ENCODE measurements at places on chromosomes 3 and 15.
A peak's percentile ranks its signal among the peaks of the same experiment; 100 is the strongest.

- DNase-seq, result peak; percentile 81
Measured at GRCh38 chr3:159796744-159797143, 191.9 kb upstream of the IL12A start.

GRCh38 chr3:70179111-70179510, 133.3 kb downstream of the MDFIC2 start:
- DNase-seq, result no peak

DNA sequence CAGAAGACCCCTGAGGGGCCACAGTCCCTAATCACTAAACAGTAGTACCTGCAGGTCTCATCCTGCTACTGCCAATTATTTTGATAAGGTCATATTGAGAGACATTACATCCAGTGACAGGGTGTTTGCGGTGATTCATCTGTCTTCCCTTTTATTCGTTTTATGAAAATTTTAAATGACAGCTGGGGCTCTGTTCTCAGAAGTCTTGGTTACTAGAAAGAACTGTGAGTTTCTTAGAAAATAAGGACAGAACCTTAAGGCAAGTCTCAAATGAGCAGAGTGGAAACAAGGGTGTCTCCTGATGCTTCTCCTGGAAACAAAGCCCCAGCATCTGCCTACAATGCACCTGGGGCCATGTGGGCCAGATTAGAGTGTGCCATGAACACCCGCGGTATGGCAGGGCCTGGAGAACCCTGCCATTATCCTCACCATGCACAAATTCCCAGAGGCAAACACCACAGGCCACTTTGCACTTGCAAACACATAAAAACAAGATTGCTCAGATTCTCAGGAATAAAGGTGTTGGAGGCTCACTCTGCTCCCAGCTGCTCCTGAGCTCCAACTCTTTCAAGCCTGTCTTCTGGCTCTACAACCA, 66.3 kb upstream of the IQSEC1 start:
- no peak for DNase-seq

- peak; percentile 51 for DNase-seq
Measured at GRCh38 chr3:125398952-125399351, 23.8 kb upstream of the ZNF148 start.

- no peak for DNase-seq
Measured at GRCh38 chr3:62538691-62539356, 165.5 kb upstream of the FEZF2 start.

- no peak for DNase-seq
Measured at GRCh38 chr3:90025019-90025418, 917.6 kb downstream of the EPHA3 start.

DNA sequence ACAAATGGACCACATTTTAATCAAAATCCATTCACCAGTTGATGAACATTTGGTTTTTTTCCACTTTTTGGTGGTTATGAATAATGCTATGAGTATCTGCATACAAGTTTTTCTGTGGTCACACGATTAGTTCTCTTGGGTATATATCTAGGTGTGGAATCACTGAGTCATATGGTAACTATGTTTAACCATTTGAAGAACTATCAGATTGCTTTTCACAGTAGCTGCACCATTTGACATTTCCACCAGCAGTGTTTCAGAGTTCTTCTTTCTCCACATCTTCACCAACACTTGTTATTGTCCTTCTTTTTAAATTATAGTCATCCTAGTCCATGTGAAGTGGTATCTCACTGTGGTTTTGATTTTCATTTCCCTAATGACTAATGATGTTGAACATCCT, 33.3 kb upstream of the ATG7 start:
- peak; percentile 93 for DNase-seq

DNA sequence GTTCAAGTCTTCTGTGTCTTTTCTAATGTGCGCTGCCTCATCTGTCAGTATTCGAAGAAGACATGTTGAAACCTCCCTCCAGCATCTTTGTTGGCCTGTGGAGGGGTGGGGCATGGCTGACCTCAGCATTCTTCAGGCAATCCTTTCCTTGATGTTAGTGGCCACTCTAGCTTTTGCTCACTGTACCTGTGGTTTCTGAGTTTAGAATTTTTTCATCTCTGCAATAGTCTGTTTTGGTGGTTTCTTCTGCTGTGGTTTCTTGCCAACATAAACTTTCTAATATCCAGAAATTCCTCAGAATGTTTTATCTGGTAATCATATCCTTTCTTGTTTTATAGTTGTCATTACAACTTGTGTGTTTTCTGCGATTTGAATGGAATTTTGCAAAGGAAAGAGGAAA, 251.3 kb upstream of the NR2E3 start:
- DNase-seq, result peak; percentile 89

GRCh38 chr3:12838179-12838965, 3.0 kb downstream of the RPL32 start:
- no peak for DNase-seq

GRCh38 chr3:21942328-21942727, 191.3 kb upstream of the ZNF385D start:
- DNase-seq, result peak; percentile 8

GRCh38 chr3:184965639-184966430, 153.9 kb downstream of the VPS8 start:
- DNase-seq, result no peak

GRCh38 chr15:66105286-66106265, 148.0 kb downstream of the MEGF11 start:
- no peak for DNase-seq

DNA sequence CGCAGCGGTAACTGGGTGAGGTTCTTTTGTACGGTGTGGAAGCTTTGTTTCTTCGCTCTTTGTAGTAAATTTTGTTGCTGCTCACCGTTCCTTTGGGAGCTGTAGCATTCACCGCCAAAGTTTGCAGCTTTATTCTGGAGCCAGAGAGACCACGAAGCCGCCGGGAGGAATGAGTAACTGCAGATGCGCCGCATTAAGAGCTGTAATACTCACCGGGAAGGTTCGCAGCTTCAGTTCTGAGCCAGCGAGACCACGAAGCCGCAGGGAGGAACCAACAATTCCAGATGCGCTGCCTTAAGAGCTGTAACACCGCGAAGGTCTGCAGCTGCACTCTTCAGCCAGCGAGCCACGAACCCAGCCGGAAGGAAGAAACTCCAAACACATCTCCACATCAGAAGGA, 56.0 kb upstream of the DYNC1LI1 start:
- DNase-seq, result no peak

- no peak for DNase-seq
Measured at GRCh38 chr3:119817071-119817470, 35.2 kb downstream of the NR1I2 start.

GRCh38 chr3:195219351-195220230, 51.4 kb downstream of the XXYLT1 start:
- DNase-seq, result no peak

DNA sequence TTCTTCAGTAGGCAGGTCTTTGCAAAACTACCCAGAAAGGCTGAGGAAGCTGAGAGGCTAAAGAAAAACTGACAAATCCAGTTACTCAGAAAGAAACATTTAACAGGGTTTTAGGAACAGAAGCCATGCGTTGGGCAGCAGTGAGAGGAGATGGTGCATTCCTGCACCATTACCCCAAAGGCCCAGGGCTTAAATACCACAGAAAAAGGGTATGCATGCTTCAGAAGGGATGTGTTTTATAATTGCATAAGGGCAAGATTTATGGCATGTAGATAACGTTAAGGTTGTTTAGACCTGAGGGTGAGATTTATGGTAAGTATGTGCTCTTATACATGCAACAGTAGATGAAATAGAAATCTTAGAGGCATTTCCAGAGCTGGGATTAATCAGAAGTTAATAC, 10.0 kb downstream of the C3orf52 start:
- no peak for DNase-seq

DNA sequence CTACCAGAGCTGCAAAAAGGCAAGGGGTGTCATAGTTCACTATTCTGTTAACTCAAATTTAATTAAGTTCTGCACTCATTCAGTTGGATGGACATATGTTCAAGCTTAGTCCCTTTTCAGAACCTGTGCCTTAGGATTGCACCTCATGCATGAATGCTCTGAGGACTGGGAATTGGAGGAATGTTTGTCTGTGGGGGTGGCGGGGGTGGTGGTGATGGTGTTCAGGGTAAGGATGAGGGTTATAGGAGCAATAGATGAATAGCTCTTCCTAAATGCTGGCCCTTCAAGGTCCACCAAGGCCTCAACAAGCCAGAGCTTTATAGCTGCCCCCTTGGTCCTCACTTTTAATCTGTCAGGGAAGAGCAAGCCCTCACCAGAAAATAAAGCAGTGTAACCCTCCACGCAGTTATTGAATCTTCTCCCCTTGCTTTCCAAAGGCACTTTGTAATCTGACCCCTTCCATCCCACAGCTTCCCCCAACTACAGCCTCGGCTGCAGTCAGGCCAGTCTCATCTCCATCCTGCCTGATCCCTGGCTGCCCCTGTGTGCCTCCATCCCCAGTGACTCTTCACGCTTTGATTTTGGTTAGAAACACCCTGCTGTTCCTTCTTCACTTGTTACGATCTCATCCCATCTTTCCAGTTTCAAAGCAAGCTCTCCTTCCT, 221.6 kb upstream of the LMCD1 start:
- DNase-seq, result no peak
